ENCODE measurements at places on chromosomes 2 and 18.

GRCh38 chr2:230723363-230723762 lies 10.7 kb downstream of the CAB39 start:
- no peak for DNase-seq

- no peak for DNase-seq
Observed at GRCh38 chr2:46308629-46309028, 11.4 kb downstream of the EPAS1 start.

DNA sequence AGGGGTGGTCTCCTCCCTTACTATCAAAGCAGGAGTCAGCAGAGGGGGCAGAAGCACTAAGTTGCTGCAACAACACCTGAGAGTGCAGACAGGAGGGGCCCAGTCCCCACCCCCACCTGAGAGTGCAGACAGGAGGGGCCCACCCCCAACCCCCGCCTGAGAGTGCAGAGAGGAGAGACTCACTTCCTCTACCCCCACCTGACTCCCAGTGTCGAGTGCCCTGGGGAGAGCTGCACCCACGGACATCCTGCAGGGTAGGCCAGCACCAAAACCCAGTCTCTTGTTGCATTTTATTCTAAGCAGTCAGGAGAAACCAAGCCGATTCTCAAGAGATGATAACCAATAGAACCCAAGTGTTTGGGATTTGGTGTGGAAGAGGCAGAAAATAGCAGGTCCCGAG lies 78.4 kb downstream of the NAPG start:
- DNase-seq: no peak

DNA sequence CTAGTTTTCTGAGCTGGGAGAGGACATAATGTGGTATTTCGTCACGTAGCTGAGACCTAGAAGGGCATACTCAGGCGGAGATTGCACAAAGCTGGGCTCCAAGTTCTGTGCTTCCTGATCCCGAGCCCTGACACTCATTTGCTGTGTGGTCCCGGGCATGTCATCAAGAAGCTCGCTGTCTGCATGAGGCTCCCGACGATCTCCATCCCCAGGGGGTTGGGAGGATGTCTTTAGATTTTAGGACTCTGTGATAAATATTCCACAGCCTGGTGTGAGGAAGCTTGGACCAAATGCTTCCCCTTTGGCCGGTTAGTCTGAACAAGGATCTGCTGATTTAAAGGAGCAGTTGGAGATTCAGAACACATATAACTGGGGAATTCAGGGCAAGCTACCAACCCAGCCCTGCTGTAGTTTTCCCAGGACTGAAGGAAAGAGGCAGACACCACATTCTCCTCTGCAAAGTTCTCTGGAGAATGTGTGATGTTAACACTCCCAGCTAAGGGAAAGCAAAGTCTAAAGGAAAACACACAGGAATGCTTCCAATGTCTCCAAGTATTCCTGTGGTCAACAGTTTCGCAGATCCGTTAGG lies 2.3 kb downstream of the KCNE4 start:
- DNase-seq: peak; percentile 88

- no peak for DNase-seq
Observed at GRCh38 chr2:42421601-42422239, 60.7 kb upstream of the COX7A2L start.

DNA sequence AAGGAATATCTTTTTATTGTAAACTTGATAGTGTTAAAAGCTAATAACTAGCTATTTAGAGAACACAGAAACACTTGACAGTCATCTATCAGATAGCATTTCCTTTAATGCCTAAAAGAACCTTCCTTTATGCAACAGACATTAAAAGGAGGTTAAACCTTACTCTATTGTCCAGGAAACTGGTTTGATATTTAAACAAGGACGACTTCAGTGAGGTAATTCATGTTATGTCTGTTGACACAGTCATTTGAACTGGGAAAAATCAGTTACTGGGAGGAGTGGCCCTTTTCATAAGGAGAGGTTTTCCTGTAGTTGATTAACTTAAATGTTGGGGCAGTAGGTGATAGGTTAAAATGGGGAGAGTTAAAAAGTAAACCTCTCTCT lies 6.7 kb downstream of the TGIF1 start:
- DNase-seq: no peak

- peak; percentile 68 for DNase-seq
Observed at GRCh38 chr2:205858275-205858674, 176.0 kb downstream of the NRP2 start.

DNA sequence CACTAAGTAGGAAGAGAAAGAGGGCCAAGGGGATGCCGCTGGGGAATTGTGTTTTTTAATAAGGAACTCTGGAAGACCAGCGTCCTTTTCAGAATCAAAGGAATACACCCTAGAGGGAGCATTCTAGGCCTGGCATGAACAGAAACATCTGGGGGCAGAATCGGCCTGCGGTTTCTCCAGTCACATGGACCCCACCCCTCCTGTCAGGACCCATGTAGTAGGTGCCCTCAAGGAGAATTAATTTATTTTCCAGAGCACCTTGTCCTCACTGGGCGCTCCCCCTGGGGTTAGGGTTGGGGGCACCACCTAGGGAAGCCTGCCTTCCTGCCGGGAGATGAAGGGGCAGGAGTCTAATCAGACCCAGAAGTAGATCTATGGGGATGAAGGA lies 44.2 kb downstream of the TMEM37 start:
- no peak for DNase-seq

- no peak for DNase-seq
Observed at GRCh38 chr2:210363261-210363660, 48.3 kb upstream of the MYL1 start.

DNA sequence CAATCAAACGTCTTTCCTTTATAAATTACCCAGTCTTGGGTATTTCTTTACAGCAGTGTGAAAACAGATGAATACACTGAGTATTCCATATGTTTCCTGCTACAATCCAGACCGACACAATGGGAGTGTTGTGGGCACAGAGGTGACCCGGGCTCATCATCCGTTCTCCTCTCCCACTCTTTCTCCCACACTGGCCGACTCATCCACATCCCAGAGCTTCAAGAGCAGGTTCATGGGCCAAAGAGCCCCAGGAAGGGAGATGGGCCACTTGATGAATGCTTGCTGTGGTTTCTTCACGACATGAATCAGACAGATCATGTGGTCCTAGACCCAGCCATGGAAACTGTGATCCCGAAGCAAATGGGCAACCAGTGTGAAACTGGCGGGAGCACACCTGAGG lies 4.1 kb upstream of the COPS8 start:
- no peak for DNase-seq

GRCh38 chr2:179268277-179268925 lies 3.8 kb upstream of the SESTD1 start:
- DNase-seq: peak; percentile 53

- no peak for DNase-seq
Observed at GRCh38 chr2:240324312-240325015, 111.0 kb upstream of the GPC1 start.

DNA sequence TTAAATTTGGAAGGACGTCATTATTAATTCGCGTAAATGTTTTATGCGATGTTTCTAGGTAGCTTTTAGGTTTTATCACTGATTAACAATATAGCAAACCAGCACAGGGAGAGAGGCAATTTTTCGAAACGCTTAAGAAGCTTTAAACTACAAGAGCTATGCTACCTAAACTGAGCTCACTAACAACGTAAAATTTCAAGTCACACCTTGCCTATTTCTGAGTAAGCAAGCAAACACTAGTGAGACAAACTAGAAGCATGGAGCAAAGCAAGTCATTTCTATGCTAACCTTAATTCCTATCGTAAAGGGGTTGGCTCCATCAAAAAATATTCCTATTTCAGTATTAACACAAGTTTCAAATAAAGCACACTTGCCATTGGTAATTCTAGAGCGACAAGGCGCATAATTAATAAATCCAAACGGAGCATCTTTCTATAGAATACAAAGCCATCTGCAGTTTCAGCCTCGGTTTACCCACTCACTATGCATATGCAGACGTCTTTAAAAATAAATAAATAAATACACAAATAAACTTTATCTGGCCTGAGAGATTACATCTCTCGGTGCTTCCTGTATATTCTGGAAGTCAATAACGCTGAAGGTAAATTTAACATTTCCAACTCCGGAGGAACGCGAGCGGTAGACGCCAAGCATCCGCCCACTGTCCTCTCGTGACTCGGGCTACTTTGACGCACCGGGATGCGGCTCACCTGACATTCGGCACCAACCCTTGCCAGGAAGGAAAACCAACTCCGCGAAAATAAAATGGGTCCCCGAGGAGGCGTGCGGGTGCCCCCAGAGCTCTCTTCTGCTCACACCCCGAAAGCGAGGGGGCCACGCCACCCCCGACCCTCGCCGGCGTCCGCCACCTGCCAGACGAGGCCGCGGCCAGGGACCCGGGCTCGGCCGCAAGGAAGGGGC lies 947 bp downstream of the ITSN2 start:
- DNase-seq: no peak

GRCh38 chr18:31744321-31745067 lies 16.2 kb downstream of the SLC25A52 start:
- no peak for DNase-seq

DNA sequence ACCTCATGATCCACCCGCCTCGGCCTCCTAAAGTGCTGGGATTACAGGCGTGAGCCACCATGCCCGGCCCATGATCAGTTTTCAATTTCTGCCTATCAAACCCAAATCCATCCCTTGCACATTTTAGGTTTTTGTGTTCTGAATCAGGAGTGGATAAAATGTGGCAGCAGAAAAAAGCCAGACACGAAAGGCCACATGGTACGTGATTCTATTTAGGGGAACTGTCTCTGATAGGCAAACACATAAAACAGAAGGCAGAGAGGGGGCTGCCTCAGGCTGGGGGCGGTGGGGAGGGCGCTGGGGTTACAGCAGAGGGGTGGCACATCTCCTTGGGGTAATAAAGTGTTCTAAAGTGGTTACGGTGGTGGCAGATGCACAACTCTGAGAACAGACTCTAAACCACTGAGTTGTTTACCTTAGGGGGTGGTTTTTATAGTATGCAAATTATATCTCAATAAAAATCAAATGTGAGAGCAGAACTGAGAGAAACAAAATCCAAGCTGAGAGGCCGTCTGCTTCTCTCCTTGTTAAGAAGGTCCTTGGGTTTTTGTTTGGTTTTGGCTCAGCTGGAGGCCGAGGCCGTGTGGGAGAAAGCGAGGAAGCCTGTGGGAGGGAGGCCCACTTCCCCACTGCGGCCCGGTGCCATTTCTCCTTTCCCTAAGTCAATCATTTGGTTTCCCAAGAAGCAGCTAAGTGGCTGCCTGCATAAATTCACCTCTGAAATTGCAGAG lies 78.0 kb downstream of the SOWAHC start:
- DNase-seq: no peak

DNA sequence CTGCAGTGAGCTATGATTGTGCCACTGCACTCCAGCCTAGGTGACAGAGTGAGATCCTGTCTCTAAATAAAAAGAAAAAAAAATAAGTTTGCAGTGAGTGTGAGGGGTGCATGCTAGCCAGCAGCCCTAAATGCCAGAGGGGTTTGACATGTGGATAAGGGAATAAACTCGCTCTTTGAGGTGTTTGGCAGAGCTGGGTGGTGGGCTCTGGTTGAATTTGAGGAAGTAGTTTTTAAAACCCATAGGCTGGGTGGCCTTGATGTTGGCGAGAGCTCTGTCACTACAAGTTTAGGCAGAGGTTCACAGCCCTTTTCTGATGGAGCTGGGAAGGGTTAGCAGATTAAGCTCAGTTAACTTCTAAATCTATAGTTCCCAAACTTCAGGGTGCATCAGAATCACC lies 3.1 kb downstream of the ANXA4 start:
- DNase-seq: no peak

GRCh38 chr2:128395640-128396499 lies 77.2 kb upstream of the HS6ST1 start:
- DNase-seq: peak; percentile 76

- no peak for DNase-seq
Observed at GRCh38 chr2:98034745-98035144, 39.0 kb upstream of the TMEM131 start.

DNA sequence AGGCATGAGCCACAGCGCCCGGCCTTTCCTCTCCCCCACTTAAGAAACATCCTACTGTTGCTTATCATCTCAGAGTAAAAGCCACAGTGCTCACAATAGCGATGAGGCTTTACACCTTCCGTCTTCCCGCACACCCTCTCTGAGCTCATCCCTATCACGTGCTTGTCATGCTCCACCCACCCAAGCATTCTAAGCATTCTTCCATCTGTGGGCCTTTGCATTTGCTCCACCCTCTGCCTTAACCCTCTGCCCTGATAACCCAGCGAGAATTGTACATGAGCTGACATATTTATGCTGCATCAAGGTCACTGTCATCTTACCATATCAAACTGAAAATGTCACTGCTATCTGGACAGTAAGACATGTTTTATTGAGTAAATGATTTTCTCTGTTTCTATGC lies 22.6 kb downstream of the FOXI3 start:
- DNase-seq: no peak

DNA sequence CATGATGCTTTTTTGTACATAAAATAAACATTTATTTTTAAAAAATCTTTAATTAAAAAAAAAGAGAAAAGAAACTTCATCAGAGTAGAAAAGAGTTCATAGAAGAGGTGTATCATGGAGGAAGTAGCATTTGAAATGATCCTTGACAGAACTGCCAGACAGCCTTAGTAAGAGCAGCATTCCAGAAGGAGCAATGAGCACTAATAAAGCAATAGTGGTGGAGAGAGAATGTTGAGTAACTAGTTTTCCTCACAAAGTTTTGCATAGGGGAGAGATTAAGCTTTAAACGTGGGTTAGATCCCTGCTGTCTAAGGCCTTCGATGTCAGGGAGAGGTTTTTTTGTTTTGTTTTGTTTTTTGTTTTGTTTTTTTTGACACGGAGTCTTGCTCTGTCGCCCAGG lies 29.8 kb upstream of the METTL21A start:
- DNase-seq: no peak

- no peak for DNase-seq
Observed at GRCh38 chr2:24508878-24509277, 17.8 kb downstream of the NCOA1 start.

DNA sequence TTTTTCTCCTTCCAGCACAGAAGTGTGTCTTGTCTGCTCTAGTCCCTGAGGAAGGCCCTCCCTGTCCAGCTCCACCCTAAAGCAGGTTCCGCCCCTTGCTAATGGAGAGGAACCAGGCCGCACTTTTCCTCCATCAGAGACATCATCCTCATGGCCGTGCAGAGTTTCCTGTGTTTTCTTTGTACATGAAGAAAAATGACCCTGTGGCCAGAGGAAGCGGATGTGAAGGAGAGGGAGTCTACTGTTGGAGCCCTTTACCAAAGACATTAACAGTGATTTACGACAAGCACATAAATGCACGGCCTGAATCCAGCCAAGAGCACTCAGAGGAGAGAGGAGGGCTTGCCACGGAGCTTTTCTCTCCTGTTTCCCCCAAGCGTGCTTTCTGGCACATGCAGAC lies 109.5 kb downstream of the RNF144A start:
- DNase-seq: no peak

- no peak for DNase-seq
Observed at GRCh38 chr2:202782940-202783558, 88.5 kb downstream of the ICA1L start.

- no peak for DNase-seq
Observed at GRCh38 chr2:201730651-201731285, 32.3 kb upstream of the MPP4 start.

GRCh38 chr18:10912790-10913545 lies 236.4 kb downstream of the PIEZO2 start:
- DNase-seq: peak; percentile 94

GRCh38 chr2:217902379-217903141 lies 100.2 kb downstream of the TNS1 start:
- DNase-seq: peak; percentile 56

- no peak for DNase-seq
Observed at GRCh38 chr2:41910126-41910525, 137.7 kb upstream of the PKDCC start.

Measured in fibroblast of upper back skin (primary cell).